GM23248 (cell line): ENCODE measurements at places on chromosomes 3 and 15. TPM values are rescaled to one million over a fixed set of nuclear protein-coding genes. Genes with fewer than 3 reads are reported as not detected.

PPIP5K1 gene
- total RNA-seq: 8.0 and 13.1 TPM in 2 replicates

DNA sequence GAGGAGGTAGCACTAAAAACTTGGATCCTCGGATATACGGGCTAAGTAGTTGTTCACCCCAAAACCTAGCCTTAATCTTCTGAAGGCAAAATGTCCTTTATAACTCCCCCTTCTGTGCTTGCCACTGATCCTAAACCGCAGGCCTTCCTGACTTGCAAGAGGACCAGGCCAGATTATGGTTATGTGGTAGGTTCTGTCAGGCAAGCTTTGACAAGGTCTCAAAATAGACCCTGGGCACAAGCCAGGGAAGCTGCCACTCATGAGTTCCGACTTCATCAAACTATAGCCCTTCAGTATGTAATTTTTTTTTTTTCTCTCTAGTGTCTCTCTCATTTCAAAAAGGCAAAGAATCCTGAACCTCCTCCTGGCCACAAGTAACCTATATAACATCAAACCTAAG lies 3.2 kb downstream of the LRRFIP2 start:
- H3K36me3 ChIP-seq: peaks cover 55% of the 10 kb centered on the region
- peaks cover 19% of the 10 kb centered on the region for H3K4me1 ChIP-seq
- no peak for DNase-seq

- DNase-seq: no peak
- no peak overlapping the region for H3K27ac ChIP-seq
- no peaks in the 10 kb centered on the region for H3K36me3 ChIP-seq
Measured at GRCh38 chr3:75220932-75221331, 443.2 kb upstream of the FRG2C start.

DNA sequence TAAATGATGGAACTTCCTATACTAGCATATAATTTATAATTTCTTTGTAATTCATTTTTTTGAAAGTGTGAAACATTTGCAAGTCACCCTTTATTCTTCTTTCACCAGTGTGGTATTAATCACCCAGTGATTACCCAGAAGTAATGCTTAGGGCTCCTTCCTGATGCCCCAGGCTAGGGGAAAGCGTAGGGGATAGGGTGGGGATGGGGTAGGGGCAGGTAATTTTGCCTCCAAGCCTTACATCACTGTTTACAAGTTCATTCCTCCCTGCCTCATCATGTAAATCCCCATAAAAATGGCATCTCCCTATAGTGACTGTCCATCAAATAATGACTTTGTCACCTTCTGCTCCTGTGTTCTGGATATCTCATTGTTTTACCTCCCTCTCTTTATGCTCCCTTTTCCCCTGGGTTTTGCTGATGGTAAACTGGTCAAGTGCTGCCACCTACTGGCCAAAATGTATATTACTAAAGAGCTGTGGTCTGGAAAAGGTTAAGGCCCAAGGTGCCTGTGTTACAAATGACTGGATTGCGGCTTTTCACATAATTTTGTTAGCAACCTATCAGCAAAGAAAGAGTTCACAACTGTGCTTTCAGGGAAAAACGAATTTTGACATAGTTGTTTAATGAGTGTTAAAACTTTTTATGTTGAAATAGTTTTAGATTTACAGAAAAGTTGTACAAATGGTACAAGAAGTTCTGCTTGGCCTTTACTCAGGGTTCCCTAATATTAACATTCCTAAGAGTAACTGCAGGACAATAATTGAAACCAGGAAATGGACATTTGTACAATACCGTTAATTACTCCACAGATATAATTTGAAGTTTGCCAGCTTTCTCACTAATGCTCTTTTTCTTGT lies 54.7 kb downstream of the ONECUT1 start:
- no peaks in the 10 kb centered on the region; the same call in 1 of the 2 replicates for H3K27me3 ChIP-seq
- H3K4me3 ChIP-seq: no peak overlapping the region
- DNase-seq: peak; percentile 85

DNA sequence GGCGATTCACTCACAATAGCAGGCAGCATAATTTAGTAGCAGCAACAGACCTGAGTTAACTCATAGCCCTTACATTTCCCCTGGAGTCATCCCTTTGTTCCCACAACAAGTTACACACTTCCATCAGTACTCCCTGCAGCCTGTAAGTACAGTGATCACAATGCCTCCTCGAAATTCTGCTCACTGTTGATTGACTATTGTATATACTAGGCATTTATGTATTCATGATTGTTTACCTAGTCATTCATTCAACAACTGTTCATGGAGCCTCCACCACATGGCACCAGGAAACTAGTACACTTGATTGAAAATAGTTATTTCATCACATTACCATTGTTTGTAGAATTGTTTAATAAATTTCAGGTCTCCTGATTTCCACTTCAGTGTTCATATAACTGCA lies 71.4 kb upstream of the P3H2 start:
- no peak overlapping the region for H3K27ac ChIP-seq
- H3K27me3 ChIP-seq: no peaks in the 10 kb centered on the region
- H3K36me3 ChIP-seq: no peaks in the 10 kb centered on the region
- no peak for DNase-seq

GRCh38 chr3:112348943-112349342 lies 16.0 kb downstream of the CD200 start:
- DNase-seq: no peak
- H3K4me1 ChIP-seq: no peaks in the 10 kb centered on the region
- no peak overlapping the region for H3K27ac ChIP-seq
- no peak overlapping the region for H3K4me3 ChIP-seq
- peaks cover 23% of the 10 kb centered on the region for H3K27me3 ChIP-seq

DNA sequence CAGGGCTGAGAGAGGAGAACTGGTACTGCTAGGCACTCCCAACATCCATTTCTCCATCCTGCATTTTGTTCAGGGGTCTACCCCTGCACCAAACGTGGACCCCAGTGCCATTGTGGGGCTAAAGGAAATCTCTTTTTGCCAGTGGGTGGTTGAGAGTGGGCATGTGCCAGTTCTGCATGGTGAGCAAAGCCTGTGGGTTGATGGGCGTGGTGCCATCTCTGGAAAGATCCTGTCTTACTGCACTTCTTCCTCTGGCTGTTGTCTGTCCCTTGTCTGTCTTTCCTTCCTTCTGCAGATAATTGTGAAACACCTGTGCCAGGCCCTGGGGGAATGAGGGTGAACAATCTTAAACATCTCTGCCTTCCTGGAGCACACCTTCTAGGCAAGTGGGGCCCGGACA lies 1.4 kb upstream of the RARRES1 start:
- H3K36me3 ChIP-seq: no peaks in the 10 kb centered on the region
- H3K27me3 ChIP-seq: no peaks in the 10 kb centered on the region
- DNase-seq: no peak
- H3K27ac ChIP-seq: no peak overlapping the region

DNA sequence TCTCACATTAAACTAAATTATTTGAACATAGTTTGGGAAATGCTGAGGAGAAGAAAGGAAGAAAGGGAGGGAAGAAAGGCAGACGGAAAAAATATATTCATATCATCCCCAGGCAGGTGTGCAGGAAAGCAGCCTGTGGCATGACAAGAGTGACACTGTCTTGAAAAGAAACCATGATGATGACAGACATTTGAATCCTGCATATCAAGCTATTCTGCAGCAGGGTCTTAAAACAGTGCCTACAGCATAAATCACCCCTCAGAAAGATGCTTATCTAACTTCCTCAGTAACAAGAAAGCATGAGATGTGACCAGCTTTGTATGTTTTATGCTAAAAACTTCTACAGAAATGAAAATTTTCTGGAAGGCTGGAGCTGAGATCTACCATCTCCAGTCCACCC lies 144.5 kb upstream of the GRM7 start:
- H3K27ac ChIP-seq: no peak overlapping the region
- no peaks in the 10 kb centered on the region for H3K27me3 ChIP-seq
- no peaks in the 10 kb centered on the region for H3K4me1 ChIP-seq
- DNase-seq: no peak
- no peaks in the 10 kb centered on the region for H3K36me3 ChIP-seq
